ENCODE measurements at places on chromosomes 3 and 15.

GRCh38 chr3:150547045-150547741 lies 606 bp downstream of the EIF2A start:
- no peak for DNase-seq

- no peak for DNase-seq
Measured at GRCh38 chr15:80556694-80557367, 138.3 kb upstream of the ABHD17C start.

GRCh38 chr15:68682330-68682729 lies 103.5 kb downstream of the CORO2B start:
- DNase-seq, result peak; percentile 14

DNA sequence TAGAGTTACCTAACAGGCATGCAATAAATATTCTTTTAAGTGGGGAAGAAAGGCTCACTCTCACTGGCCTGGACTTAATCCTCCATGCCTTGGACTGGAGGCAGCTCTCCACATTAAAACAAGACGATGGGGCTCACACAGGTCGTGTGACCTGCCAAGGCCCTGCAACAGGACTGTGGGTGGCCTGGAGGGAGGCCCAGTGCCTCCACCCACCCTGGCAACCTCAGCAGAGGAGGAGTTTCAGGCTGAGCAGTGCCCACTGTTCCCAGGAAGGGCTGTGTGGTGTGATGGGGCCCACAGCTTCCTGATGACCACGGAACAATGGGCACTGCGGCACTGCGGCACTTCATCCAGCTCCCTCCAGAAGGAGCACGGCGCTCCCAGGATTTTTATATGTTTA lies 5.5 kb downstream of the UROC1 start:
- no peak for DNase-seq

DNA sequence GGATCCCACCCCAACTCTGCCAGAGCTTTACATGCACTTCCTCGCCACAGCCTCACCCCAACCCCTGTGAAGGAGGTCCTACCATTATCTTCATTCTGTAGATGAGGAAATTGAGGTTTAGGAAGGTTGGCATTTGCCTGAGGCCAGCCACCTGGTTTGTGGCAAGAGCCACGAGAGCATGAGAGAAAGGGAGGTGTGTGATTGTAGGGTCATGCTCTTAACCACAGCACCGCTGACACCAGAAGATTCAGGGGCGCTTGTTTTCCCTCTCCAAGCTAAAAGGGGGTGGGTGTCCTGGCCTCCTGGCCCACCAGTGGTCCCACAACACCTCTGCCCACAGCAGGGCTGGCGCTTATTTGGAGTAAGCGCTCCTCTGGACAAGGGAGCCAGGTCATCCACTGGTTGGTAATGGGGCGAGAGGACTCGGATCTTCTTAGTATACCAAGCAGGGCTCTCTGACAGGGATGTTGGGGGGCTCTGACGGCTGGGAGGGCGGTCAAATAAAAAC lies 691 bp downstream of the RHCG start:
- DNase-seq, result no peak

DNA sequence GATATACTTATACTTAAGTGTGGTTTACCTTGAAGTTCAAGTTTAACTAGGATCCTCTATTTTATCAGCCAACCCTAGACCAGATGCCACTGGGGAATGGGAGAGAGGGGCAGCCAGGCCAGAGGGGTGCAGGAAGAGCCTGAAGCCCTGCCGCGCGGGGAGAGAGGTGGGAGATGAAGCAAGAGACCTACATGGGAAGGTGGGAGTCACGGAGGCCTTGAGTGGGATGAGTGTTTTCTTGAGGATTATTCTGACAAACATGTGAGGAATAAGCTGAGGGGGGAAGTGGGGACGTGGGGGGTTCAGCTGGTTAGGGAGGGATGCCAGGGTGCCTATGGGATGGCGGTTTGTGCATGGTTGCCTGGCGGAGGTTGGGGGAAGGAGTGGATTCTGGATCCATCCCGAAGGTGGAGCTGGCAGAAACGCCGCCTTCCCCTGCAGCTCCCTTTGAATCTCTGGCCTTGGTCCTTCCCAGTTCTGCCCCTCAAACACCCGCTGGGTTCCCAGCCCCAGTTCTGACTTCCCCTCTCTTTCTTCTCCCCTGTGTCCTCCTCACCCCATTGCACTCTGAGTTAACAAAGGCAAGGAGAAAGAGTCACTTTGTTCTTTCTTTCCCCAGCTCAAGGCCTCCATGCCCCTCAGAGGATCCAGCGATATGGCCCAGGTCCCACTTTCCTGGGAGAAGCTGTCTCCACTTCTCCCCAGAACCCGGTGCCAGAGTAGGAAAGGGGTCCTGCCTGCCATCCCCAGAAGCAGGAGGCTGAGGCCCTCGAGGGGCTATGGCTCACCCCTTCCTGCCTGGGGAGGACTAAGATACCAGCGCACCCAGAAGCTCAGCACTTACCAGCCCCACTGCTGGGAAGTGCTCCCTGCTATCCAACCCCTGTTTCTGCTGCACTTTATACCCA lies 274.2 kb downstream of the UACA start:
- no peak for DNase-seq

- no peak for DNase-seq
Measured at GRCh38 chr3:169966951-169967915, 626 bp downstream of the SEC62 start.

DNA sequence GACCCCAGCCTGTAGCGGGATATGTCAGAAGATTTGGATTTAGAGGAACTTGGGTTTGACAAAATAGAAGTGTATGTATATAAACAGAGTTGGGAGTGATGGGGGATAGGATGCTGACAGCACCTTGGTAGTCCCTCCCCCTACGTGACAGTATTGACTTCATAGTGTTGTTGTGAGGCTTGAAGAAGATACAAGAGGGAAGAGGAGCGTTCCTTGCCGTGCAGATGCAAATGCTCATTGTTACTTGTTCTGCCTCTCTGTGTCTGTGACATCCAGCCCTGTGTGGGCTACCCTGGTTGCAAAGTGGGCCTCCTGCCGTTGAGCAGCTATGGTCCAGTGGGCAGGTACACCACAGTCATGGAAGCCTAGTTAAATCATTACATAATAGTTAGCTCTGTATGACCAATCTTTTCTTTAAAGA lies 45.0 kb downstream of the SMAD3 start:
- DNase-seq, result no peak

- DNase-seq, result no peak
Measured at GRCh38 chr3:42735615-42736014, 33.0 kb upstream of the HHATL start.

DNA sequence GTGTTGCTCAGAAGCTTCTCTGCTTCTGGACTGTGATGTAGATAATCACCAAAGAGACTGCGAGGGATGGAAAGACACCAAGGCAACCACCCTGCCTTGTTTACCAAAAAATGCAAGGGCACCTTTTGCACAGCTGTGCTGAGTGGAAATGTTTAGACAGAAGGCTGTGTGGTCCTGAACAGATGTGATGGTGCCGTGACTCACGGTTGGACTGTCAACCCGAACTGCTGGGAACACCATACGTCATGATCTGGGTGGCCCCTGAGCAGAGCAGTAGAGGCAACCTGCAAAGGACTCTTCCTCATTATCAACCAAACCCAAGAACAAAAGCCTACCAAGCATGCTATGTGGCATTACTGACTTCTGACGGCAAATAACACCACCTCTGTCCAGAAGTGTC lies 61.3 kb upstream of the LPP start:
- no peak for DNase-seq
